ENCODE measurements at places on chromosomes 4 and X.

- no peak for DNase-seq
Measured at GRCh38 chr4:95213366-95213765, 335.4 kb downstream of the UNC5C start.

DNA sequence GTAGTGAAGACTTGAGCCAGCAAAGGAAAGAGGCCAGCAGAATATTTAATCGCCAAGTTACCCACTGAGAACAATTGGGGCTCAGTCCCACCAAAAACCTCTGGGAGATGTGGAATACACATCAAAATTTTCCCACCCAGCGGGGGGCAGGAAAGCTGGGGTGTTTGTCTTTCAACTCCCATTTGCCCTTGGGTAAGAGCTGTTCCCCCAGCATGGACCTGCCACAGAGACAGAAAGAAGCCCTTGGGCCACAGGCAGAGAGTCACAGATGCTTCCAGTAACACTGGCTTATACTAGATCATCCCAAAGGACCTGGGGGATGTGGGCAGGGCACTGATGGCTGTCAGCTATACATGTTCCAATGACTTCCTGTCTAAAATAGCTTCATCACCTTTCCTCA, 18.9 kb upstream of the FBXW7 start:
- DNase-seq: no peak

GRCh38 chrX:113510586-113510985, 670.0 kb upstream of the AMOT start:
- DNase-seq: no peak

GRCh38 chr4:174805746-174806145, 23.3 kb downstream of the GLRA3 start:
- no peak for DNase-seq

DNA sequence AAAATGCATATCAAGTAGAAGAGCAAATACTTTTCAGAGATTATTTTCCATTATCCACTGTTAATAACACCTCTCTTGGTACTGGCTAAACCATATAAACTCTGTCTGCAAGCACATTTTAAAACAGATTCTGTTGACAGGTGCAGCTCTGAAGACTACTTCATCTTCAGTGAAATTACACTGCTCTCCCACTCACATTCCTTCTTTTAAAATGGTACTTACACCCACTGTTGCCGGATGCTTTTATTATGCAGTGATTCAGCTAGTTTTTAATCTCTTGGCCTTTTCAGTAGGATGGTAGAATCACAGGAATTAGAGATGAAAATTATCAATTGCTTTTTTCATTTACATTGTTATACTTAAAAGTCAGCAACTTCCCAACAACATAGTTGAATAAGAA, 381.6 kb downstream of the GASK1B start:
- no peak for DNase-seq

- no peak for DNase-seq
Measured at GRCh38 chrX:69321006-69321655, 155.9 kb upstream of the PJA1 start.

- DNase-seq: no peak
Measured at GRCh38 chrX:77014377-77015372, 432.5 kb upstream of the FGF16 start.

DNA sequence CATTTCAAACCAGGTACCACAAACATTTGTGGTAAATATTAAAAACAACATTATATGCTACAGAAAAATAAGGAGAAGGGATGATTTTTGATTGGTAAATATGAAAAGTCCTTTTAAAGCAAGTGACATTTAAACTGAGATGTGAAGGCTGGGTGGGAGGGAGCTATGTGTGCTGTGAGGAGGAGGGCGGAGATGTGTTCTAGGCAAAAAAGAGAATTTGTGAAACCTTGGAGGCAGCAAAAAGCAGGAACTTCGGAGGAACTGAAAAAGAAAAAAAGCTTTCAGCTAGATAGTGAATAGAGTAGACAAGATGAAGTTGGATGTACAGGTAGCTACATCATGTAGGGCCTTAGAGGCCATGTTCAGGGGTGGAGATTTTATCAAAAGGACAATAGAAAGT, 10.1 kb upstream of the ARAP2 start:
- no peak for DNase-seq

DNA sequence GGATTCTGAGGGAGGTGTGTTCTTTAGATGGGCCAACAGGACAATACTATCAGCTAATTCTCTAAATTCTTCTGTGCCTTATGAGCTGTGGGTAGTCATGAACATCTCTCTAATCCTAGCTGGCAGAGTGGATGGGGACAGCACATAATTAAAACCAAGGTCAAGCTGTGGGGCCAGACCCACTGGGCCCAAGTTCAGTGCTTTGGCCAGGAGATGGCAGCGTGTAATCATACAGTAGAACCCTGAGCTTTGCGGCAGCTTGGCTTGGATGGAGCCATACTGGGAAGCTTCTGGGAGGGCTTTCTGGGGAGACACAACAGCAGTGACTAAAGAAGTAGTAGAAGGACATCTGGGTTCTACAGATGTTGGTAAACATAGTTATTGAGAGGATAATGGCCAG, 140.3 kb upstream of the CXCL13 start:
- no peak for DNase-seq

DNA sequence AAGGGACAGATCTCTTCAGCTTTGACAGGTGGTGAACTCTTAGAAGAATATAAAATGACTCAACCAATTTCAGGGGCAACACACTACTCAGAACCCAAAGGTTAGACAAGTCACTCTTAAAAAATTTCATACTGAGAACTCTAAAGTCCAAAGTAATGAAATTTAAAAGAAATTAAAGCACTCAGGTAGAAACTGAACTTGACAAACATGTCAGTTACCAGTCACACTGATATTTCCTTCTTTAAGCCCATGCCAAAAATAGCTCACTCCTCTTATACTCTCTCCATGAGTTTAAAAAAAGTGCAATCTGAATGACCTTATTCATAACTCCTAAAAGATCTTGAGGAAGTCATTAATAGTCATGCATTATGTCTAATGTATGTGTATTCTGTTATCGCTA, 40.3 kb downstream of the AMMECR1 start:
- no peak for DNase-seq

DNA sequence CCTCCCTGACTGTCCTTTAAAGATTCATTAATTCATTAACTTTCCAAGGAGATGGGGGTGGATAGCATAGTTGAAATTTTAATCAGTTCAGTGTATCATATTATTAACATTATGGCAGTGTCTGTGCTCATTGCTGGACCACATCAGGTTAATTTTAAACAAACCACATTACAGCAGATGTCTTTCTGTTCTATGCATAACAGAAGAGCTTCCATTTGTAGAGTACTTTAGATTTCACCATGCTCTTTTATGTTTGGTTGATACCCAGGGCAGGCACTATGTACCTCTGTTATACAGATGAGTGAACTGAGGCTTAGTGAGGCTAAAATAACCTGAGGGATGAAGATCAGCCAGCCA, 41.1 kb downstream of the AFF2 start:
- DNase-seq: no peak

- DNase-seq: no peak
Measured at GRCh38 chrX:13212191-13212651, 107.6 kb downstream of the ATXN3L start.

DNA sequence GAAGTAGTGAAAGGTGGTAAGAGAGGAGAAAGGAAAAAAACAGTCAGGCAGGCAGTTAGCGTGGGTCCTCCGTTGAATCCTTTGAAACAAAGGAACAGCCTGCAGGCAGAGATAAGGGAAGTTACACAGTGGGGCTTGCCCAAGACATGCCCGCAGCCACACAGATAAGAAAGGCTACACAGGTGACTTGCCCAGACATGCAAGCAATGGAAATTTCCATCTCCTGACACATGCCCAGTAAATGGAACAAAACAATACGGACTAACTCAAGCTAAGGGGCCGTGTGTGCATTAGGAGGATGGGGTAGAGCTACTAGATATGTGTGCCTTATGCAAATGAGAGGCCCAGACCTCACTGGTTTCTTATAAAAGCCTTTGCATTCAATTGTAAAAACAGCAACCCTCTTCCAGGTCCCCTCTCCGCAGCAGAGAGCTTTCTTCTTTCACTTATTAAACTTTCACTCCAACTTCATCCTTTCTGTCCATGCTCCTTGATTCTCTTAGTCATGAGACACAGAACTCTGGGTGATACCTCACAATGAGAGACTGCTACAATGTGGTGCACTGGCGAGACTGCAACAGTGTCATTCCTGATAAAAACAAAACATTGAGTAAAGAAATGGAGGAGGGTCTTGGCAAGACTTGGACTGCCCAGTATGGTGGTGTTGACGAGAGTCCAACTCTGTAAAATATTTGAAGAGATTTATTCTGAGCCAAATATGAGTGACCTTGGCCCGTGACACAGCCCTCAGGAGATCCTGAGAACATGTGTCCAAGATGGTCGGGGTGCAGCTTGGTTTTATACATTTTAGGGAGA, 997.4 kb upstream of the PRKX start:
- DNase-seq: no peak

DNA sequence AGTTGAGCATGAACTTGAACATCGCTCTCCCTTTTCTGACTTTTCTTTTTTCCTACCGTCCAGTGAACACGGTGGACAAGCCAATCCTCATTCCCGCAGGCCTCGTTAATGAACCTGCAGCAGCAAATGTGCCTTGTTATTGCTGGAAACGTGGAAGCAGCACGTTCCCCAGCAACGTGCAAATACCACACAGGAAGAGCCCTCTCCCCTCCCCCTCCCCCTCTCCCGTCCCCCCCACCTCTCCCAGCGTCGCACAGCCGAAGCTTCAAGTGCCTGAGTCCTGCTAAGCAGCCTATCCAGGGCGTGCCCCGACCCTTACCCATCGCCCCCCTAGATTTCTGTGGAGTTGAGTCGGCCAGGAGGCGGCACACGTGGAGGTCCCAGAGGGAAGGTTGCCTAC, 219.9 kb downstream of the BCOR start:
- DNase-seq: no peak

- DNase-seq: no peak
Measured at GRCh38 chr4:27189683-27190082, 329.0 kb downstream of the STIM2 start.

GRCh38 chr4:25351777-25352416, 25.2 kb upstream of the ANAPC4 start:
- peak; percentile 5 for DNase-seq

- peak; percentile 8 for DNase-seq
Measured at GRCh38 chr4:133402616-133403015, 253.5 kb downstream of the PCDH10 start.

- DNase-seq: no peak
Measured at GRCh38 chr4:78984593-78984992, 45.4 kb upstream of the PAQR3 start.

GRCh38 chrX:71671043-71671780, 3.9 kb downstream of the LOC101059915 start:
- no peak for DNase-seq

GRCh38 chrX:32483534-32484136, 727.7 kb downstream of the DMD start:
- DNase-seq: no peak

- no peak for DNase-seq
Measured at GRCh38 chr4:158169506-158169905, 3.3 kb downstream of the GASK1B start.

DNA sequence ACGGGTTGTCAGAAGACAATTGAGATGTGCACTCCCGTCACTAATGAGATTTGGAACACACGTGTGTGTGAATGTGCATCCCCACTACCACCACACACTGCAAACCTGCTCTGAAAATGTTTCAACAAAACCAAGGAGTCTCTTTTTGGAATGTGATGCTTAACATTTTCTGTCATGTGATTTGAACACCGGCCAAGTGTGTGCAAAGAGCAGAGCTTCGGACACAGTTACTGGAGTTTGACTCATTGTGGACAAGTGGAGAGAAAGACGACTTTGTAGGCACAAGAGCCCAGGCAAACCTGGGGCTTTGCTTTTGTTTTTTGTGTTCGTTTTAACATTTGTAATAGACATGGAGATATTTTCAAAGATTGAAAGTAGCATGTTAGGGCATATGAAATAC, 49.2 kb downstream of the CCKAR start:
- DNase-seq: no peak

- DNase-seq: no peak
Measured at GRCh38 chr4:129059028-129059427, 34.3 kb downstream of the SCLT1 start.

DNA sequence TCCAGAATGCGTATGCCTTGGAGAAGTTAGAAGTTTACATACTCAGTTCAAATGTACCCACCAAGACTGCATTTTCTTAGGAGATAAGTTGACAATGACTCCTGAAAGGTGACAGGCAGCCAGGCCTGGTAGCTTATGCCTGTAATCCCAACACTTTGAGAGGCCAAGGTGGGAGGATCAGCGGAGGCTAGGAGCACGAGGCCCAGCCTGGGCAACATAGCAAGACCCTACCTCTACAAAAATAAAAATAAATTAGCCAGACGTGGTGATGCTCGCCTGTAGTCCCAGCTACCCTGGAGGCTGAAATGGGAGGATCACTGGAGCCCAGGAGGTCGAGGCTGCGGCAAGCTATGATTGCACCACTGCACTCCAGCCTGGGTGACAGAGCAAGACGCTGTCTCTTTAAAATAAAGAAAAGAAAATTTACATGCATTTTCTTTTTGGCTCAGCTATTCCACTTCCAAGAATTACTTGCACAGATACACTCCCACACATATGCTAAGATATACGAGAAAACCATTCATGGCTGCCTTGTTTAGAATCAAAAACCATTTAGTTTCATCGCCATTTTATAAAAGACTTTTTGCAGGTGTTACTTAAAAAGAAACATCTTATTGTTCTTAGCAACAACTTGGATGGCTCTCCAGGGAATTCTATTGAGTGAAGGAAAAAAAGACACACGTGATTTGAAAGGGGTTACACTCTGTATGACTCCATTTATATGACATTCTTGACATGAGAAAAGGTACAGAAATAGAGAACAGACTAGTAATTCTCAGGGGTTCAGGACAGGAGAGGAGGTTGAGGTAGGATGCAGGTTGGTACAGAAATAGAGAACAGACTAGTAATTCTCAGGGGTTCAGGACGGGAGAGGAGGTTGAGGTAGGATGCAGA, 66.3 kb downstream of the DHRSX start:
- no peak for DNase-seq

GRCh38 chr4:141346144-141346543, 125.4 kb downstream of the ZNF330 start:
- DNase-seq: no peak

DNA sequence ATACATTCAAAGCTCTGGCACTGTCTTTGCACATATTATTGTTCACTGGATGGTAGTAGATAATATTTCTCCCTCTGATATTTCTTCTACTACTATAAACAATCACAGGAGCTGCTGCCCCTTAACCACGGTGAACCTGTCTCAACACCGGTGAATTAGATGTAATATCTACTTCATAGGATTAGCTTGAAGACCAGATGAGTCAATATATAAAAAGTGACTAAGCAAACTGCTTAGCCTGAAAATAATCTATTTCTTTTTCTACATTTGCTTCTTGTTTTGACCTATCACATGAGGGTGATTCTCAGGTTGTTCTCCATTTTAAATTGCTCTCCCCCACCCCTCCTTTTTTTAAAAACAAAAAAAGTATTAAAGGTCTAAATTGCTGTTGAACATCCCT, 645.5 kb downstream of the ANKRD50 start:
- DNase-seq: no peak

- no peak for DNase-seq
Measured at GRCh38 chr4:21011106-21011505, 310.8 kb downstream of the PACRGL start.

GRCh38 chr4:160316036-160316435, 1213.2 kb downstream of the RAPGEF2 start:
- DNase-seq: no peak

GRCh38 chrX:148309413-148309812, 191.0 kb upstream of the AFF2 start:
- no peak for DNase-seq

All from HS-27A (cell line).